Nephron progenitor cell (in vitro differentiated cells): ENCODE measurements at places on chromosomes 11 and 22.
A peak's percentile ranks its signal among the peaks of the same experiment; 100 is the strongest.

- peak; percentile 88 for DNase-seq
Measured at GRCh38 chr22:37566903-37567798, 6.9 kb downstream of the CDC42EP1 start.

GRCh38 chr11:63598556-63598955 is 15.7 kb downstream of the PLAAT3 start:
- no peak for DNase-seq

GRCh38 chr11:71186806-71187205 is 65.6 kb downstream of the SHANK2 start:
- DNase-seq: no peak

DNA sequence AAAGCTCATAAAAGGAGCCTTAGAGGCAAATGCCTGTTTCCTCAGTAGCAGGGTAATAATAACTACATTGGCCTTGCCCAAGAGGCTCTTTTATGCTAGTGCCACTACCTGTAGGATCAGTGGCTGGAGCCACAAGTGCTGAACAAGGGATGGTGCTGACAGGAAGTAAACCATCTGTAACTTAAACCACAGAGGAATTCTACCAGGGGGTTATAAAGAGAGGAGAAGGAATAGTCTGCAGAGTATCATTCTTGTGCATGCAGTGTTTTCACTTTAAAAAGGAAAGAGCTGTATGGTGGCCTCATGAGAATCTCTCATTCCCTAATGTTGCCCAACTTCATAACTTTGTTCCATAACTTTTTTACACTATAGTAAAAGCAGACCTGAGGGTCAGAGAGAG is 168.1 kb downstream of the DBX1 start:
- no peak for DNase-seq

DNA sequence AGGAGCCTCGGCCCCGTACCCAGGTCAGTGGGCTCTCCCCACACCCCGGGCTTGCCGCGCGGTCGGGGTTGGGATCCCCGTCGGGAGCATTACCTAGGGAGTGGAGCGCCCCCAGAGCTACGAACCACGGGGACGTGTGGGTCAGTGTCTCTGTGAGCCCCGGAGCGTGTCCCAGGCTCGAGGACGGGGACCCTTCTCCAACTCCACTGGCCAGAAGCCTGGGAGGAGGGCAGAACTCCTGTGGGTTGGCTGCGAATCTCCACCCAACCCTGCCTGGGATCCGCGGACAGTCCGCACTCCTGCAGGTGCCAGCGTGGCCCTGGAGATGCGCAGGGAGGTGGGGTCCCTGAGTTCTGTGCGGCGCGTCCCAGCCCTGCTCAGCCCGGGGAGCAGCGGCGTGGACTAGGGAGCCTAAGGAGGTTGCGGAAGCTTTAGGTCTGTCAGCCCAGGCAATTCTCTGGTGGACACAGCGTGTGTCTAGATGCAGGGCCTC is 346 bp downstream of the PPFIBP2 start:
- no peak for DNase-seq

- no peak for DNase-seq
Measured at GRCh38 chr11:22730319-22730718, 63.9 kb downstream of the GAS2 start.

DNA sequence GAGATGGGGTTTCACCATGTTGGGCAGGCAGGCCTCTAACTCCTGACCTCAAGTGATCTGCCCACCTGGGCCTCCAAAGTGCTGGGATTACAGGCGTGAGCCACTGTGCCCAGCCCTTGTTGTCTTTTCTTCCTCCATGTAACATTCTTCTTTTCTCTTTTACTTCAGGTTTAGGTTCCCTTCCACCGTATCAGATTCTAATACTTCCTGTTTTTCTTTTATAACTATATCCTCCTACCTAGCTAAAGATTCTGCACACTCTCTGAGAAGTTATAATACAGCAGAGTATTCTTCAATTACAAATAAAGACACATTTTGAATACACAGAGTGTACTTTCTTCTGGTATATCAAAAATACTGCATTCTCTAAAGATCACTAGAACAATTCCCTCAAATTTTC is 33.2 kb upstream of the GAB2 start:
- no peak for DNase-seq

DNA sequence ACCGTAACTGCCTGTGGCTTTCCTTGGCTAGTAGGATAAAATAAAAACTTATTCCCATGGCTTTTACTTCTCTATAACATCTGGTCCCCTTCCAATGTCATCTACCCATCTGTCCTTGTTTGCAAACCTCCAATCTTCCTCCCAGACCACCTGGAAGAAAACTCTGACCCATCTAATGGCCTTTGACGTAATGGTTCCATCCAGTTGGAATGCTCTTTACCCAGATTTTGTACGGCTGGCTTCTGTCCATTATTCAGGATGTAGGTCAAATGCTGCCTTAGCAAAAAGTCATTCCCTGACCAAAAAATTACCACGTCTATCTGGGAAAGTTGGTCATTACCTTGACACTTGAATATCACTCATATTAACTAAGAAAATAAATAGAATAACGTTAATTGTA is 577.9 kb upstream of the ANO5 start:
- no peak for DNase-seq

DNA sequence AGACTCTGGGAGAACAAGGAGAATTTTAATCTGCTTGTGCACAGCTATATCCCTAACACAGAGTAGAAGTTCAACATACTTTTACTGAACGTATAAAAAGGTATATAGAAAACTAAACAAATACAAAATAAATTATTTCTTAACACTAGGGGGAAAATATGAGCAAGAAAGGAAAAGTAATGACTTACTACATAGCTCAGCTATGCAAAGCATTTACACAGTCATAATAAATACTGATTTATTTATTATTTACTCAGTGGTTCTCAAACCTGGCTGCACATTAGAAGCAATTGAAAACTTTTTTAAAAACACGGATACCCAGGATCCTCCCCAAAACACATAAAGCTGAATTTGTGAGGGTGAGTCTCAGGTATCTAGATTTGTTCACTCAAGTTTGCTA is 182.5 kb downstream of the TTC28 start:
- DNase-seq: no peak

DNA sequence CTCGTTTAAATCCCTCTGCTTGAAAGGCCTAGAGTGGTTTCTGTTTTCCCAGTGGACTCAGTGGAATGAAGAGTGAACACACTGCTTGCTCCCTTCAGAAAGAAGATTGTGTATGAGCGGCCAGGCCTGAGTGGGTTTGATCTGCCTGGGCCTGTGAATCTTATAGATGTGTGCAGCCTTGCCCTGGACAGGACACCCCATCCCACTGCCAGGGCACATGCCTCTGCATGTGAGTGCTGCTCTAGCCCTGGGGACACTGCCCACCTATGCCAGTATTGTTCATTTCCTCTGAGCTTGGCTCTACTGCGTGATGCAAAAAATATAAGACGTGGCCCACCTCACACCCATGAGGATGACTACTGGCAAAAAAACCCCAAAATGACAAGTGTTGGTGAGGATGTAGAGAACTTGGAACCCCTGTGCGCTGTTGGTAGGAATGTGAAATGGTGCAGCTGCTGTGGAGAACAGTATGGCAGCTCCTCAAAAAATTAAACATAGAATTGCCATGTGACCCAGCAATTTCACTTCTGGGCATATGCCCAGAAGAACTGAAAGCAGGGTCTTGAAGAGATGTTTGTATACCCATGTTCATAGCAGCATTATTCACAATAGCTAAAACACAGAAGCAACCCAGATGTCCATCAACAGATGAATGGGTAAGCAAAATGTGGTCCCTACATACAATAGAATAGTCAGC is 27.3 kb upstream of the NECTIN1 start:
- no peak for DNase-seq

GRCh38 chr22:24303007-24303406 is 32.4 kb downstream of the SPECC1L start:
- no peak for DNase-seq

DNA sequence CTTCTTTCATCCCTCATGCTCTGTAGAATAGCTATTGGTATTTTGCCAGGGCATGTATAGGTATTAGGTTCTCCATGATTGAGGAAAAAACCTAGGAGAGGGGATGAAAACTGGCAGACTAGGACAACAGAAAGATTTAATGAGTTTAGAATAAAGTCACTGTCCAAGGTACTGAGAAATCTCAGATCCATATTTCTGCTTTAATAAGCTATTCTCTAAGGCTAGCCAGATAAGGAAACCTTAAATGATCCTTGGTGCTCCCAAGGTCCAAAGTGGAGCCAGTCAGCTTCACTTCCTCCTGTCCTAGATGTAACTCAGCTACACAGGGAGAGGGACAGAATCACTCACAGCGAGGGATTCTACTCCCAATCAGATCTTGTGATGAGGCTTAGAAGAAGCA is 13.7 kb upstream of the CSNK2A3 start:
- DNase-seq: no peak

DNA sequence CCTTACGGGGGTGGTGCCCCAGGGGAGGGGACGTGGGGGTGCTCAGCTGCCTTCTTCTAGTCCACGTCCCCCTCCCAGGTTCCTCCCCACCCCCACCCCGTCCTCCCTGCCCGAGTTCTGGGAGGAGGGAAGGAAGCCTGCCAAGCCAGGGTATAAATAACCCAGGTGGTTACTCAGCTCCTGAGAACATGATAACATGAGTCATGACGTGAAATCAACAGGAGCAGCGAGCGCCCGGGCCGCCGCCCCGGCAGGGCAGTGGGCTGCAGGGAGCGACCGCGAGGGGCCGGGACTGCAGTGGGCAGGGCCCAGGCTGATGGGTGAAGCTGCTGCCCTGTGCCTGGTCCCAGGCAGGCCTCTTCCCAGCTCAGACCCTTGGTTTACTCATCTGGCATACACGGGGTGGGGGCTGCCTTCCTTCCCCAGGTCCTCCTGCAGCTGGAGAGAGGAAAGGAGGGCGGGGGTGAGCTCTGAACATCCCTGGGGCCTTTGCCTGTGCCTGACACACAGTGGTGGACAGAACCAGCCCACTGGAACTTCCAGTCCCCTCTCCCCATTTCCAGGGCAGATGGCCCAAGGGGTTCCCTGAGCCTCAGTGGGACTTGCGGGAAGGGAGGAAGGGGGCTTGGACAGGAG is 8.8 kb upstream of the PDGFB start:
- DNase-seq: no peak

GRCh38 chr11:16049611-16050010 is 306.7 kb downstream of the SOX6 start:
- no peak for DNase-seq

- DNase-seq: no peak
Measured at GRCh38 chr11:96203567-96204365, 139.2 kb downstream of the MAML2 start.

GRCh38 chr11:61058583-61059259 is 43.6 kb upstream of the CD5 start:
- DNase-seq: no peak

DNA sequence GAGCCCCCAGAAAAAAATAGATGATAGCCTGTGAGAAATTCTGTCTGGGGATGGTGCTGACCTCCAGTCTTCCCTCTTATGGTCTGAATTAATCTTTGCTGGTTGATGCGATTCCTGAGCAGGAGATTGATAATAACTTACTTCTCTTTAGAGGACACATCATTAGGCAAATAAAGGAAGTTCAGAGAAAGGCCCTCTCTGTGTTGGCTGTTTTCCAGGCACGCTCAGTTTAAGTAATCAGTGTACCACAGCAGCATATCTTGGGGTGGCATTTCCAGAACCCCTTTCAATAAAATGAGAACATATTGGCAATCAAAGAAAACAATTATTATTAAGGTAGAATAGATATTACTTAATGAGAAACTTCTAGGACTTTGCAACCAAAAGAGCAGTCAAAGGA is 1129.3 kb upstream of the RAG2 start:
- no peak for DNase-seq

DNA sequence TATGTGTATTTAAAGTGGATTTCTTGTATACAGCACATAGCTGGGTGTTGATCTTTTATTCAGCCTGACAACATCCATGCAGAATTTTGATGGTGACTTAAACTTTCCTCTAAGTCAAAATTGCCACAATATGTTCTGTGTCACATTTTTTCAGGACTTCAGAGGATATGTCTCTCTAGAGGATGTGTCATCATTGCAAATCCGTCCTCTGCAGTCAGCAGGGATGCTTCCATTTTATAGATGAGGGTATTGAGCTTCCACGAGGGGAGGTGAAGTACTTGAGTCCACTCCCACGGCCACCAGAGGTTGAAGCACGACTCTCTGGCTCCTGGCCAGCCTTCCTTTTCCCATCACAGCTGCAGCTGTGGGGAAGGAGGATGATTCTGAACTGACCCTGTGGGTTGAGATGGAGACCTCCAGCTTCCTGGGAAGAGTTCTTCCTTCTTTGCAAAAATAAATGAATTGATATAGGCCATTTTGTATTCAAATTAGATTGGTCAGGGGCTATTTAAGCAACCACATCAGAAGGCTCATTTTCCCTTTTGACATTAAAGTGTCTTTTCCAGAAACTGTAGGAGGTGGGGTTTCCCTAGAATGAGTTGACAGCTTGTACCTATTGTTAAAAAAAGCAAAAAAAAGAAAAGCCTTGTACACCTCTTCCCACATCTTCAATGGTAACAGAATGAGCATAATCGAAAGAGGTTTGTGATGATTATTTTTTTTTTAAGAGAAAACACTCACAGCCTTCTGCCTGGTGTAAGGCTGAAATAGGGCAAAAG is 55.2 kb upstream of the MYEOV start:
- DNase-seq: no peak

DNA sequence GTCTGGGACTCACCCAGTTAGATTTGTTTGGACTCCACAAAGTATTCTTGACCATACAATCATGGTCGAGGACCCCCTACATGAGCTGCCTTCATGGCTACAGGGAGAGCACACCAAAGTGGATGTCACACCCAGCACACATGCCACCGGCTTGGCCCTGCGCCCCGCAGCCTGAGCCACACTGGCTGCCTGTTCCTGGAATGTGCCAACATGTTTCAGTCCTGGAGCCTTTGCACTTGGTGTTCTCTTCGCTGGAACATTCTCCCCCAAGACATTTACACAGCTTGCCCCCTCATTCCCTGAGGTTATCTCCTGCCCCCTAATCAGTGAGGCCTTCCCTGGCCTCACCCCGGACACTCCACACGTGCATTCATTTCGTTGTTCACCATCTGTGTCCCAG is 46.0 kb downstream of the PPARA start:
- no peak for DNase-seq

- no peak for DNase-seq
Measured at GRCh38 chr11:88814076-88814475, 251.7 kb downstream of the GRM5 start.

DNA sequence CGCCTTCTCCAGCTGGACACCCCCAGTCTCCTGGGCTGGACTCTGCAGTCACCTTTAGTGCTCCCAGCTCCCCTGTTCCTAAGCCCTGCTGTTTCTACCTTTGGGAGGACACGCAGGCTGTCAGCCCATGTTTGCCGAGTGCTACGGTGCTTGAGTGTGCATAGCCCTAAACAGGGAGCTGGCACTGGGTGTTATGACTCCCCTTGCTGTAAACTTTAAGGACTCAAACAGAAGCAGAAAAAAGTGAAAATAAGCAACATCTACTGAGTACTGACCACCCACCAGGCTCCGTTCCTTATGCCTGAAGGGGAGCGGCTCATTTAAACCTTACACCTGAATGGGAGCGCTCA is 7.3 kb upstream of the APOBEC3B start:
- DNase-seq: no peak

GRCh38 chr11:1967641-1968225 is 20.6 kb downstream of the MRPL23 start:
- no peak for DNase-seq
